ENCODE measurements at places on chromosomes 7 and 10.

DNA sequence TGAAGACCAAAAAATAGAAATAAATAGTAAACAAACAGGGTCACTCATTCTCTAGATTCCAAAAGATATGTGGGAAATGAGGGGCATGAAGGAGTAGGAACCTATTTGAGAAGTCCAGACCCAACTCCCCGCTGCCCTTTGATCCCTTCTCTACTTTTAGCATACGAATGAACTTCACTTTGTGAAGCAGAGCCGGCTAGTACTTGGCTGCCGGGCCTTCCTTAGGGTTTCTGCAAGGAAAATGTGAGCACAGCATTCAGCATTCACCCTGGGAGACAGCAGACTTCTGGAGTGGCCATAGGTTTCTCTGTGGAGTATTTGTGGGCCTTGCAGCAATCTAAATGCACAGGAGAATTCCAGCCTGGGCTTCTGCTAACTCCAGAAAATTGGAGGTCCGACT, 76.3 kb upstream of the PRKAR2B start:
- no peak for DNase-seq

- no peak for DNase-seq
Measured at GRCh38 chr10:81036257-81036656, 498.6 kb downstream of the SH2D4B start.

- no peak for DNase-seq
Measured at GRCh38 chr10:6411436-6411835, 168.6 kb downstream of the PRKCQ start.

- no peak for DNase-seq
Measured at GRCh38 chr7:123645516-123645915, 10.2 kb upstream of the LMOD2 start.

GRCh38 chr10:124006526-124006925, 86.9 kb downstream of the CHST15 start:
- DNase-seq: no peak

GRCh38 chr10:55870186-55870585, 490.9 kb downstream of the ZWINT start:
- DNase-seq: no peak

DNA sequence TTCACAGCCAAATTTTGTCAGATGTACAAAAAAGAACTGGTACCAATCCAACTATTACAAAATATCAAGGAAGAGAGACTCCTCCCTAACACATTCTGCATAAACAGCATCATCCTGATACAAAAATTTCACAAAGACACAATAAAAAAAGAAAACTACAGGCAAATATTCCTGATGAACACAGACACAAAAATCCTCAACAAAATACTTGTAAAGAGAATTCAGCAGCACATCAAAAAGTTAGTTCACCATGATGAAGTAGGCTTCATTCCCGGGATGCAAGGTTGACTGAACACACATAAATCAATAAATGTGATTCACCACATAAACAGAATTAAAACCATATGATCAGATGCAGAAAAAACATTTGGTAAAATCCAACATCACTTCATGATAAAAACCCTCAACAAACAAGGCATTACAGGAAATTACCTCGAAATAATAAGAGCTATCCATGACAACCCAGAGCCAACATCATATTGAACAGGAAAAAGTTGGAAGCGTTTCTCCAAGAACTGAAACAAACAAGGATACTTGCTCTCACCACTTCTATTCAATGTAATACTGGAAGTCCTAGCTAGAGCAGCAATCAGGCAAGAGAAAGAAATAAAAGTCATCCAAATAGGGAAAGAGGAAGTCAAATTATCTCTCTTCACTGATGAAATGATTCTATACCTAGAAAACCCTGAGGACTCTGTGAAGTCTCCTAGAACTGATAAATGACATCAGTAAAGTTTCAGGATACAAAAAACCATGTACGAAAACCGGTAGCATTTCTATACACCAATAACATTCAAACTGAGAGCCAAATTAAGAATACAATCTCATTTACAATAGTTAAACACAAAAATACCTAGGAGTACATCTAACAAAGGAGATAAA, 223.1 kb downstream of the REEP3 start:
- peak; percentile 62 for DNase-seq

DNA sequence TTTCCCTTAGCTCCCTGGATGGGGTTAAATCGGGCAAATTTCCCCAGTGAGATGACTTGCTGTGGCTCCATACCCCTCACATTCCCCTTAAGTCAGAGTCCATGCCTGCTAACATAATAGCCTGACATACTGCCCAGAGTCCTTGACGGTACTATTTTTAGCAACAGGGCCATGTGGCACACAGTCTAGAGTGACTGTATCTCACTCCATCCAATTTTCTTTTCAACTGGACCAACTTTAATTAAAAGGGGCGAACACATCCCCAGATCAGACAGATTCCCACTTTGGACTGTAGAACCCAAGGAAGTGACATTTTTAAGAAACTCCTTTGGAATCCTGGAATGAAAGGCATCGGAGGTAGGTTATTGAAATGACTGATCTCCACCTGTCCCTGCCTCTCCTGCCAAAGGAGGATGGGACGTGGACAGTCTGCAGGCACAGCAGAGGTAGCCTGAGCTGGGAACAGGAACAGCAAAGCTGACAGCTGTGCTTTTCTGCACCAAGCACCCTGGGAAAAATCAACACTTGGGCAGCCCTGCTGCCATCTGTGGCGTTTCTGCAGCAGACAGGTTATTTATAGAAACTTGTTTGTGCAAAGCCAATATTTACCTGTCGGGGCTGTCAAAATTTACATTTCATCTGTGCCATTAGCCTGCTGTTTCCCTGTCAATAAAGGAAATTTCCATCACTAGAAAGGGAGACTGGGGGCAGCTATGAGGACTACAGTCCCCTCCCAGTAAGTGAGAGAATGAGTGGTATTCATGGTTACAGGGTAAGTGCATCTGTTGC, 221.5 kb upstream of the AOAH start:
- DNase-seq: no peak

DNA sequence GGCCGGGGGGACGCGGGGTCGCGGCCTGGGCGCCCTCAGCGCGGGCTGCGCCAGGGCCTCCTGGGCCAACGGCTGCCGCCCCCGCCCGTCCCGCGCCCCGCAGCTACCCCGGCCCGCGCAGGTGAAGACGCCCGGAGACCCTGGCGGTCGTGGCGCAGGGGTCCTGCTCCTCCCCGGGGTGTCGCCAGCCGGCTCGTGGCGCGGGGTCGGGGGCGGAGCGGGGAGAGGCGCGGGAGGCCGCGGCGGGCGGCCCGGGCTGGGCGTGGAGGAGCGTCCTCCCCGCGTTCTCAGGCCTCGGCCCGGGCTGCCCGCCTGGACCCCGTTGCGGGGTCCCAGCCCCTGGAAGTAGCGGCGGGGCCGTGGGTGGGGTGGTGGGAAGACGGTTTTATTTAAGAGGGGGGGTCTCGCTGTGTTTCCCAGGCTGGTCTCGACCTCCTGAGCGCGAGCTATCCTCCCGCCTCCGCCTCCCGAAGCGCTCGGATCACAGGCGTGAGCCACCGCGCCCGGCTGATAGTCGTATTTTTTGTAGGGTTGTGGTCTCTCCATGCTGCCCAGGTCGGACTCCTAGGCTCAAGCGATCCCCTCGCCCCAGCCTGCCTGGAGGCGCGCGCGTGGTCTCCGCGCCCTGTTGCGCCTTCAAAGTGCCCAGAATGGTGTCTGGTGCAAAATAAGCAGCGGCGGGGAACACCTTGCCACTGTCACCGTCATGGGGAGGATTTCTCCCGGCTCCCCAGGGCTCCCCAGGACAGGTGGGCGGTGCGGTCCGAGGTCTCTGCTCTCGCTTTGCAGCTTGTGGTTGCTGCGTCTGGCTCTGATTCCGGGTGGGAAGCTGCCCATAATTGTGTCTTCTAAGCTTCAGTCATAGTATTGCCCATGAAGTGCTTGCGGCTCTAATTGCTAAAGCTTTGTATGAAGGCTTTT, 15.3 kb upstream of the SUN1 start:
- peak; percentile 29 for DNase-seq

DNA sequence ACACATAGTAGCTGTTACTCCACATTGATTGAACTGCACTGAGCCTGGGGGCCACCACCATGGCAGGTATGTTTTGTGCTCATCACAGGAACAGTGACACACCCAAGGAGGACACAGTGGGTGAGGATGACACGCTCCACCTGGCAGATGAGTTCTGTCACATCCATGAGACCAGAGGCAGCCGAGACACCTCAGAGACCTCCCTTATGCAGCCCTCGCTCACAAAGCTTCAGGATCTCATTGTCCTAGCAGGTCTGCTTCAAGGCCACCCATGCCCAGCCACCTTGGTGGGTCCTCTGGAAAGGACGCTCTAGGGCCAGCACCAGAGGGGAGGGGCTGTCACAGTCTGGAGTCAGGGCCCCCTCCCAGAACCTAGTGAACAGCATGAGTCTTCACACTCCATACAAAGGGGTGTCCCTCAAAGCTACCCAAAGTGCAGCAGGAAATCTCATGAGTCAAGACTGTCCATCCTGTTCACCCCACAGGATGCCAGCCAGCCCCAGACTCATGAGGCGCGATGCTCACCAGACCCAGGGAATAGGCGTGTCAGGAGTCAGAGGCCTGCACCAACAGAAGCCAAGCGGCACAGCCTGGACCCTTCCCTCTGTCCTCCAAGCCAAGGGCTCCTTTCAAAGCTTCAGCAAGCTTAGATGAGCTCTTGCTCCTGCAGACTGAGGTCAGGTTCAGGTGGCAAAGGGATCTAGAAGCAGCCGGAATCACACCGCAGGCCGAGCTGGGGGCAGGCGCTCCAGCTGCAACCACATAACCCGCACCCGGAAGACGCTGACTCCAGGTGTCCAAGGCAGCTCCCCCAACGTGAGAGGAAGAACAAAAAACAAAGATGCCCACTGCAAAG, 9.6 kb downstream of the FAM53B start:
- DNase-seq: no peak

- peak; percentile 23 for DNase-seq
Measured at GRCh38 chr7:13988731-13989125, 738 bp downstream of the ETV1 start.

GRCh38 chr7:1113548-1113885, 25.6 kb downstream of the GPER1 start:
- no peak for DNase-seq

DNA sequence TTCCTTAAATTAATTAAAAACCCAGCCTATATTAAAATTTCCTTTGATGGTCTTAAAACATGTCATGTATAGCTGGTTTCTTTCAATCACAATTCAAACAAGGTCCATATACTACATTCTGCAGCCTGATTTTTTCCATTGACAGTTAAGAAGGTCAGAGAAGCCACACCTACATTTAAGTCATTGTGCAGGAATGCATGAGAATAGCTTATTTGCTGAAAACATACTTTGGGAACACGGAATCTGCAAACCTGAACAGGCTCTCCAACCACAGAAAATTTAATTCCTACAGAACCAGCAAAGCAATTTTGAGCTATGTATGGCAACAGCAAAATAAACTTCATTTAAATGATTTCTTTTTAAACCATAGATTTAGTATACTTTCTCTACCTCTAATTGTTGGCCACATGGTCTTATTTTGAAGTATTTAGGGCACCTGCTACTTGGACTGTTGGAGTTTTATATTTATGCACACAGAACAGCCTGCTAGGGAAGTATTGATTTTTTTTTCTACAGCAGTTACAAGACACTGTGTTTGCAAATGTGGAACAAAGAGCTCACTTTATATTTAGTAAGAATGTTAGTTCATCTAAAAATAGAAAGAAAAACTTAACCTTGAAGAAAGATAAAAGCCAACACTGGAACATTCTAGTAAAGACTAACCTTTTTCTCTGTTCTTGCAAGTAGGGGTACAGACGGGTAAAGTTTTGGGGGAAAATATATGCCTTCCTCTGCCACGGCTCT, 240.9 kb upstream of the IMMP2L start:
- DNase-seq: peak; percentile 59
